ENCODE measurements at places on chromosomes 16 and 17. TPM values are rescaled to one million over a fixed set of nuclear protein-coding genes. Genes with fewer than 3 reads are reported as not detected.

- peak; percentile 46 for DNase-seq
Observed at GRCh38 chr17:28983286-28984230, 22.3 kb downstream of the SEZ6 start.

GRCh38 chr17:50087912-50088405 is 7.2 kb upstream of the PDK2 start:
- no peak for DNase-seq

GRCh38 chr16:56113223-56113622 is 78.1 kb upstream of the GNAO1 start:
- no peak for DNase-seq

- no peak for DNase-seq
Observed at GRCh38 chr17:72572604-72573491, 452.0 kb downstream of the SOX9 start.

Gene ZPBP2
- polyA plus RNA-seq, result not detected

DNA sequence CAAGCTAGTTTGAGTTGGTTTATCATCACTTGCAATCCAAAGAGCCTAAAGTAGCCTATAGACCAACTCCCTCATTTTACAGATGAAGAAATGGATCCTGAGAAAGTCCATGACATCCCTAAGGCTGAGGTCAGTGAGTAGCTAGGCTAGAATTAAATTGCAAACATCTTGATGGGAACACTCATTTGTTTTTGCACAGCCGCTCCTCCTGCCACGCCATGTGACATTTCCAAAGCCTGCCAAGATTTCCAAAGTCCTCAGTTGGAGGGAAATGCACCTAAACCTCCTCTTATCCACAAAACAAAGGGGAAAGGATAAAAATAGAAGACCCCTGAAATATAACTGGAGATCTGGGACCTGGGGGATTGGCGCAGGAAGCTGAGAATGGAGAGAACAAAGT is 15.0 kb downstream of the TMEM92 start:
- DNase-seq, result no peak

DNA sequence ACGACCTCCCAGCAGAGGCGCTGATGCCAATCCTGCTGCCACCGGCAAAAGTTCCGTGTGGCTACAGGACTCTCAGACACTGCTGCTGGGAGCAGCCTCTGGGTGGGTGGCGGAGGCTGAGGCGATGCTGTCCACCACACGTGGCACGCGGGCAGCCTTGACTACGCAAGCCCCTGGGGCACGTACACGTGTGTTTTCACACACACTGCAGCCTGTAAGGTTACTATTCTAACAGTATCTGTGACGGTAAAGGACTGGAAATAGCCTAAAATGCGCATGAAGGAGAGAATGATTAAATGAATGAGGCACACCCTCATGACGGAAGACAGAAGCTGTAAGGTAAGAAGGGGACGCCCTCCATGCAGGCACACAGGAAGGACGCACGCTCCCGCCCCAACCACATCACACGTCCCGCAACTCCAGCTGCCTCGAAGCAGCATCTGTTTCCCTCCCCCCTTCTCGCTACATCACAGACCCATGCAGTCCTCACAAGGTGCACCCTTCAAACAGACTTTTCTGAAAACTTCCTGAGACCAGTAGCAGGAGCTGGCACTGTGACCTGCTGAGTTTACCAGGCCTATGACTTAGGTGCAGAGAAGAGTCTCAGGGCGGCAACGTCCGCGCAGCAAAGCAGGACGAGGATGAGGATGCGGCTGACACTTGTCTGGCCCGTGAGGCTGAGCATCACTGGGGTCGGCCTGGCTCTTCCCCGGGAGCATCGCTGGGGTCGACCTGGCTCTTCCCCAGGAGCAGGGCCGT is 28.7 kb upstream of the FASN start:
- DNase-seq, result no peak

DNA sequence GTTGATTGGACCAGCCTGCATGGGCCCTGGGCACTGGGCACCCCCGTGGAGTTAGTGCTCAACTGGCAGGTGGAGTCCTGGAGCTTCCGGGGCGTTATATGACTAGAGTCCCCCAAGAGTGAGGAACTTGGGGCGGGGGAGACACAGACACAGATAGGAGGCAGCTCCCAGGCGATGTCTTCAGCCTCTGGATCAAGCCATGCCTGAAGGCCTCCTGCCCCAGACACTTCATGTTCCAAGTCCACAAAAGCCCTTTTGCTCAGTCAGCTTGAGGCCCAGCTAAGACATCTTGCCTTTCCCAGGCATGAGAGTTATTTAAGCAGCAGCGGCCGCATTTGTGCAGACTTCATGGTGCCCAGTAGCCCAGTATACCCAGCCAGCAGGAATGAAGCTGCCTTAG is 136.6 kb upstream of the CIBAR2 start:
- no peak for DNase-seq

- no peak for DNase-seq
Observed at GRCh38 chr17:2897605-2898004, 101.4 kb downstream of the RAP1GAP2 start.

Gene SLC13A5
- polyA plus RNA-seq, result not detected

GRCh38 chr16:51509336-51509735 is 358.3 kb upstream of the SALL1 start:
- DNase-seq, result no peak

Gene SOST
- polyA plus RNA-seq, result not detected

- no peak for DNase-seq
Observed at GRCh38 chr17:7646457-7646856, 4.3 kb upstream of the ATP1B2 start.

- no peak for DNase-seq
Observed at GRCh38 chr17:50482110-50482509, 3.5 kb downstream of the RSAD1 start.

Gene TPSD1
- polyA plus RNA-seq, result not detected

Gene ZNF385C
- not detected for polyA plus RNA-seq

Measured in CD14-positive monocyte (primary cell).